ENCODE measurements at places on chromosomes 16 and 17. TPM values are rescaled to one million over a fixed set of nuclear protein-coding genes. Genes with fewer than 3 reads are reported as not detected.

The STH gene
- not detected for total RNA-seq

The MT1M gene
- total RNA-seq = 0.99 TPM

The RAB11FIP4 gene
- not detected for total RNA-seq

The CCL23 gene
- total RNA-seq = 0.65 TPM

The MYO15B gene
- 20.2 TPM for total RNA-seq

The TAT gene
- total RNA-seq = not detected

The CACNG1 gene
- not detected for total RNA-seq

The ZDHHC7 gene
- 32.9 TPM for total RNA-seq

The ITGAL gene
- total RNA-seq = not detected

The MPV17L gene
- under 0.01 TPM for total RNA-seq

The MC1R gene
- total RNA-seq = 0.65 TPM

The NXPH3 gene
- total RNA-seq = 1.1 TPM

The MT1A gene
- total RNA-seq = 2.4 TPM

The CES5A gene
- total RNA-seq = not detected

The MIF4GD gene
- total RNA-seq = 7.4 TPM

The TAF15 gene
- 65.7 TPM for total RNA-seq

The CHMP6 gene
- 12.4 TPM for total RNA-seq

The HEATR9 gene
- total RNA-seq = not detected

The INCA1 gene
- total RNA-seq = 0.40 TPM

The CHP2 gene
- total RNA-seq = not detected

The ENPP7 gene
- not detected for total RNA-seq

Measured in lung microvascular endothelial cell (primary cell).